ENCODE measurements at places on chromosomes 3 and 15. TPM values are rescaled to one million over a fixed set of nuclear protein-coding genes. Genes with fewer than 3 reads are reported as not detected.

Gene FRMD4B
- total RNA-seq: 18.5 TPM

Gene GOLGA6A
- not detected for total RNA-seq

Gene GP5
- 0.09 TPM for total RNA-seq

Gene DUOXA2
- not detected for total RNA-seq

Gene BOC
- 130 TPM for total RNA-seq

Gene SEMA7A
- total RNA-seq: 14.4 TPM

Gene C3orf80
- 0.44 TPM for total RNA-seq

Gene TMCO5A
- not detected for total RNA-seq

Gene TMC3
- not detected for total RNA-seq

Gene AHSG
- total RNA-seq: not detected

Gene ITPKA
- total RNA-seq: 1.3 TPM

Gene GSK3B
- total RNA-seq: 81.5 TPM

Gene NDUFB5
- total RNA-seq: 72.4 TPM

Gene RTP3
- not detected for total RNA-seq

Gene KIF7
- total RNA-seq: 16.2 TPM

DNA sequence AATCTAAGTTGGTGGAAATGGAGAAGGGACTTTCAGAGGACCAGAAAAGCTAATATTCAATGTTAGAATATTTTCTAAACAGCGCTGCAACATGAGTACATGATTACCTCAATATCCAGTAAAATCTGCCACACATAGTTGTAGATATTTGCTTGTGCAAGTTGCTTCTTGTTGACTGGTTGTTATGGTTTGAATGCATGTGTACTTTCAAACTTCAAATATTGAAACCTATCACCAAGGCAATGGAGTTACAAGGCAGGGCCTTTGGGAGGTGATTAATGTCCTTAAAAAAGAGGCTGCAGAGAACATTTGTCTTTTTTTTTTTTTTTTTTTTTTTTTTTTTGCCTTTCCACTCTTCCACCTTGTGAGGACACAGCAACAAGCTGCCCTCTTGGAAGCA is 49.9 kb downstream of the TMCO5A start:
- DNase-seq: no peak

DNA sequence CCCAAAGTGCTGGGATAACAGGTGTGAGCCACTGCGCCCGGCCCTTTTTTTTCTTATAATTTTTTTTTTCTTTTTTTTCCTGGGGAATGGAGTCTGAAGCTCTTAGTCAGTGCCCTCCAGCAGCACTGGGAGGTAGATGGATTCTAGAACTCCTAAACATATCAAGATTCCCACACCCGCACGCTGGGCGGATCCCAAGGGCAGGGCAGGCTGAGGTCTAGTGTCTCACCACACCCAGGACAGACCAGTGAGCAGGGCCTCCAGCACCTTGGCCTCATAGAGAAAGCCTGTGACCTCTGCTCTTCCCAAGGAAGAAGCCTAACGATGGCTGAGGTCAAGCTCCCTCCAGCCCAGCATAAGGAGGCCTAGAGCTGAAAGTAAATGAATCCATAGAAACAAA is 153.7 kb upstream of the MEF2A start:
- no peak for DNase-seq

- no peak for DNase-seq
Measured at GRCh38 chr15:101090428-101090790, 161.4 kb downstream of the CHSY1 start.

- no peak for DNase-seq
Measured at GRCh38 chr15:62777671-62778070, 264.9 kb upstream of the TPM1 start.

DNA sequence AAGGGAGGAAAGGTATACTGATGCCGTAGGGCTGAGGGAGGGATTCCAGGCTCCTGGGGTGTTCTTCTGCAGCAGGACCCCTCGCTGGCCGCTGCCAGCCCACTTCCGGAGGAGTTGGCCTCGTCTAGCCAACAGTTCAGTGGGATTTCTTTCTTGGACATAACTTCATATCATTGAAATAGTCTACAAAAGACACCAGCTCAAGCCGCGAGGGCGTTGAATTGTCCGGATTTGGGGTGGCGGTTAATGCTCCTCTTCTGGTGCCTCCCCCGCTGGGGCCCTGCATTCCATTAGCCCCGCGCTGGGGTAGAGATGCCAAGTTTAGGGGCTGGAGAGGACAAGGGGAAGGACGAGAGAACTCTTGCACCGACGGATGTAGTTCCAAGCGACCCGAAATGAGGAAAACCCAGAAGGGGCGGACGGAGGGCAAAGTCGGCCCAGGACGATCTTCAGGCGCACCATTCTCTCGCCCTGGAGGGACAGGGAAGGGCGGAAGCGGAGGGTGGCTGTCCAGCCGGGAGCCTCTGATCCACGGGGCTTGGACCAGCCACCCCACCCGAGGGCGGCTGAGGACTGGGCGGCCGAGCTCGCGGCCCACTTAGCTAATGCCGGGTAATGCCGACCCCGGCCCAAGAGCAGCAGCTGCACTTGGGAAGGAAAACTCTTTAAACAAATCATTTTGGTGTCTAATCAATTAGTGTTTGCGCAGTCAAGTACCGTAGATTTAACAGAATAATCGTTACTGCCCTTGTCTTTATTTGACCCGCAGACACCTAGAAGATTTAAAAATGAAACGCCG is 4.7 kb upstream of the ONECUT1 start:
- DNase-seq: no peak

- no peak for DNase-seq
Measured at GRCh38 chr3:41041462-41041861, 157.8 kb upstream of the CTNNB1 start.

- no peak for DNase-seq
Measured at GRCh38 chr3:187085021-187085666, 54.2 kb downstream of the RPL39L start.

GRCh38 chr15:68402432-68403160 is 29.4 kb downstream of the ITGA11 start:
- DNase-seq: no peak

- no peak for DNase-seq
Measured at GRCh38 chr15:79193103-79193502, 89.4 kb upstream of the ANKRD34C start.

DNA sequence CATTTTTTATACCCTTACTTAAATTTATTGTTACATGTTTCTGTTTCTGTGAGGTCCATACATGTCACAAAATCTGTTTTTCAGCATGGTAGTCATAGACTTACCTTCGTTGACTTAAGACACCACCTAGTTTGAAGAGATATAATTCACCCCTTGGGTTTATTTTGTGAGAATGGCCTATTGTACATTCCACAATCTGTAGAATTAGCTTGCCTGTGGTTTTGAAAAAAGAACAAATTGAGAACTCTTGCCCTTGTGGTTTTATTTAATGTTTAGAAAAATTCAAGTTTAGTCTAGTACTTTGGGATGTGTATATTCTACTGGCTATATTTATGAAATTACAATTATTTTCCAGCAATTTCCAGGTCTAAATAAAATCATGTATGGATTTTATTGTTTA is 31.6 kb downstream of the FILIP1L start:
- DNase-seq: no peak

DNA sequence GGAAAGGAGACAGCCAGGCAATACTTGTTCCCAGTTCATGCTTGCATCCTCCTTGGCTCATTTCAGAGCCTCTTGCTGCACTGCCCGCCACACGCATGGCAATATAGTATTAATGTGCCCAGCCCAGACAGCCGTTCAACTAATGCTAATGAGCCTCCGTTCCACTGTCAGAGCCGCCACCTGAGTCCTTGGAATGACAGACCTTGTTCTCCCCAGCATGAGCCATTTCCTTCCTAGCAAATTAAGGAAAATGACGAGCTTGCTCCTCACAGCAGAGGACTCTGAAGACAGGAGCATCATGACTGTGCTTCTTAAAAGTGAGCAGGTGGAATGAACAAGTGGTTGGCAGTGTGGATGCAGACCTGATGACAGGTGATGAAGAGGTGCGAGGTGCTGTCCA is 10.8 kb upstream of the LRRC15 start:
- no peak for DNase-seq

DNA sequence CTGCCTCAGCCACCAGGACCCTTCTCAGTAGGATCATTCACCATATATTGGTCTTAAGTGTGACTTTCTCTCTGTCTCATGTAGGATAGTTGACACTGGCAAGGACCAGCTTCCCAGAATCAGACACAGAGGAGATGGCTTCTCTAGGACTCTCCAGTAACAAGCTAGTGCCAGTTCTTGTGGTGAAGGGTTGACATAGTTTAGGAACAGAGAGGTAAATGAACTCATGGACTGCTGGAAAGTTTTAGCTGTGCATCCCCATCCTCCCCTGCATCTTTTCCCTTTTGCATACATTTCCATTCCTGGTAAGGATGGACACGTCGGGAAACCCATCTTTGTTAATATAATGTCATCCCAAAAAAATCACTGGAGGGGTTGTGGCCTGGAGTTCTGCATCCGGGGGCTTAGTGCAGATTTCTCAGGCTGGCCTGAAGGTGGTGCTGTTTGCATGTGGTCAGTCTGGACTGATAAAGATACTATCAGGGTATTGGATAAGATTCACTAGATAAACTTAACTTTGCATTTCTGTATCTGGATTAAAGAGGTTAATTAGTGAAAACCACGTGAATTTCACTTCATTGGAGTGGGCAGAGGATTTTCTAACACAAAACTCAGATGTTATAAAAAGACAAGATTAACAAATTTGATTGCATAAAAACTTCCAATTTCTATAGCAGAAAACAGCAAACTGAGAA is 110.8 kb downstream of the TBC1D2B start:
- peak; percentile 64 for DNase-seq

GRCh38 chr15:90862964-90863778 is 5.2 kb upstream of the FURIN start:
- DNase-seq: no peak

DNA sequence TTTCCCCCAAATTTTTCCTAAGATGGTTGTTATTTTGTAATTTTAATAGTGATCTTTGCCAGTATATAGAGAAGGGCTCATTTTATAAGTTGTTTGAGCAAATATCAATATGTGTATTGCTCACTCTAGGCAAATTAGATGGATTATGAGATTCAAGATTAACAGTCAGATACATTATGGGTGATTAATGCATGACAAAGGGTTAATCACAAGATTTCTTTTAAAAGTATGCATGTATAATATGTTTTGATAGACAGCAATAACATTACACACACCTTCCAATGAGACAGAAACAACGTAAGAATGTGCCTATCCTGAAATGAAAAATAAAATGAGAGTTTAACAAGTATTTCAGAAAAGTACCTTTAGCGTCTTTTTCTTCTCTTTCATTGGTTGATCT is 547.6 kb upstream of the AGTR1 start:
- DNase-seq: no peak

DNA sequence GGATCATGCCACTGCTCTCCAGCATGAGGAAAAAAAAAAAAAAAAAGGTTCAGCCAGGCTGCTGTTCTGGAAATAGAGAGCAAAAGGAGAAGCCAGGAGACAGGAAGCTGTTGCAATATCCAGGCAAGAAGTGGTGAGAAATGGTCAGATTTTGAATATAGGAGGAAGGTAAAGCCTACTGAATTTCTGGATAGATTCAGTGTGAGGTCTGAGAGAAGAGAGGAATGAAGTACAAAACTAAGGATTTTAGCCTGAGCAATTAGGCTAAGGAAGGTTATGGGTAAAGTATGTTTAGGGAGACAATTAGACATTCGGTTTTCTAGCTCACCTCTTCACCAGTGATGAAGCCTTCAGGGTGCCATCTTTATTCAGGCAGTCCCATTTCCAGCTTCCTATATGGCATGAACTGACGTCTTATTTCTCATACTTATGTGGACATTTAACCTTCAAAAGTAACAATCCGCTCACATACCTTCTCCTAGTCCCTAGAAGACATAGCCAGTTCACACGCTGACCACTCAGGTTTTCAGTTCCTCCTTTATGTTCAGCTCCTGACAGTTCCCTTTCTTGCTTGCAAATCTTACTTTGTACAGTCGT is 57.2 kb downstream of the KIF9 start:
- no peak for DNase-seq

DNA sequence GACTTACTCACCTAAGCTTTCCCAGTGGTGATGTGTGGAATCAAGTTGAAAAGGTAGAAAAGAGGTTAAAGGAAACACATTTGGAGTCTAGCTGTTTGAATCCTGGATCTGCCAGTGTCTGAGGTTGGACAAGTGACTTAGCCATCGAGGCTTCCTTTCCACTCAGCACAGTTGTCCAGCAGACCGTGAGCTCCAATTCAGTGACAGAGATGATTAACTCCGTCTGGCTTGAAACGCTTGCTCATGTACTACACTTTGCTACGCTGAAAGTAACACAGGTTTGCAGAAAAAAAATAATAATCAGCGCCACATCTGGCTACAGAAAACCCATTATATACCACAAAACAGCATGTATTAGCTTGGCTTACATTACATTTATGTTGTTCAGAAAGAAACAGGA is 364.9 kb upstream of the MCTP2 start:
- no peak for DNase-seq

DNA sequence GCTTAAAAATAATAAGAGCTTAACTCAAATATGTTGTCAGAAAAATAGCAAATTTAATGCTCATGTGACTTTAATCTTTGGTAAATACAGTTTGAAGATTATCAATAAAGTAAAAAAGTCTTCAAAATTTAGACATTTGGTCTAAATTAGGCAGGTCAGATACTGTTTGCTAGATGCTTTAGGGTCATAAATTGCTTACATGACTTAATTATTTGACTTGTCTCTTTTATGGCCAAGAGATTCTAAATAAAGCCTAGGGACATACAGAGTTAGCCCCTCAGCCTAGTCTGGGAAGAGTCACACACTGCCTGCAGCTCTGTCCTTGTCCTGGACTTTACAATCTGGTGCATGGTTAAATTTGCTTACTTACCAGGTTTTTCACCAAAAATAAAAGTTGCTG is 198.3 kb upstream of the LRRFIP2 start:
- DNase-seq: no peak

DNA sequence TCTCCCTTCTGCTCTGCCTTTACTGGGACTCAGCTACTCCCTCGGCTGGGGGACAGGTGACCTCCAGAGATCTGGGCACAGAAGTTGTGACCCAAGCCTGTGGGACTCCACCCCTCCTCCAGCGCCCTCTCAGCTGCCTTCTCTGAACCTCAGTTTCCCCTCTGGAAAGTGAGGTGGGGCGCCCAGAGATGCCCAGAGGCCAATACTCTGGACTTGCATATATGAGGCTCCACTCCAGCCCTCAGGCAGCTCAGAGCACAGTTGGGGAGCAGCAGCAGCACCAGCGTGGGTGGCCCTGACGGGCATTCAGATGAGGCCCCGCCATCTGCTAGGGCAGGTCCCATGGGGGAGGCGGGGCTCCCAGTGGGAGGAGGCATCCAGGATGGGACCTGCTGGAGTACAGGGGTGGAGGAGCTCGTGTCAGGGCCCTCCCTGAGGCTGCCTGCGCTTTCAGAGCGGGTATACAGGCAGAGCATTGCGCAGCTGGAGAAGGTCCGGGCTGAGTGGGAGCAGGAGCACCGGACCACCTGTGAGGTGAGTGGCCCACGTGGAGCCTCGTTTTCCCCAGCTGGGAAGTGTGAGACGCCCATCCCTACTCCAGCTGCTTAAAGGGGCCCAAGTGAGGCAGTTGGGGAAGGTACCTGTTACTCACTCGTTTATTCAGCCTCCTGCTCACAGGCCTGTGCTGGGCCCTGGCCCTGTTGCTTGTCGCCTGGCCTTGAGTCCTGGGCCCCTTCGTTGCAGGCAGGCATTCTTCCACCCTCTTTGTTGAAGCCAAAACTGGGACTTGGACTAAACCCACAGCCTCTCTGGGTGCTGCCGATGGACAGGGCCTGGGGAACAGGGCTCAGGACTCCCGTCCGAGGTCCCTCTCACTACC is 35.4 kb downstream of the PSTPIP1 start:
- DNase-seq: peak; percentile 3

Measured in neural crest cell (in vitro differentiated cells).